ENCODE measurements at places on chromosomes 12 and 14.
A peak's percentile ranks its signal among the peaks of the same experiment; 100 is the strongest.

DNA sequence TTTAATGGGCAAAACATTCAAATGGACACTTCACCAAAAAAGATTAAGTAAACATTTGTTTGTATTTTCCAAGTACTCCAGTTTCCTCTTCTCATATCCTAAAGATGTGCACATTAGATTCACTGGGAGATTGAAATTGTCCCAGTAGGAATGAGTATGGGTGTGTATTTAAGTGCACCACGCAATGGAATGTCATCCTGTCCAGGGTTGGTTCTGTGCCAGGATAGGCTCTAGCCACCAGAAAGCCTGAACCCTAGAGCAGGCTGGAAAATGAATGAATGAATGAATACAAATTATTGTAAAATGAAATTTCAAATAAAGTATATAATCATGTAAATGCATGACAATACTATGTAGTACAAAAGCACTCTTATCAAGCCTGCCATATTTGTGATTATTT is 14.0 kb downstream of the CEP83 start:
- H3K27ac ChIP-seq = no peak overlapping the region
- no peak overlapping the region for H3K4me3 ChIP-seq
- H3K36me3 ChIP-seq = peaks cover 19% of the 10 kb centered on the region

- no peaks in the 10 kb centered on the region for H3K36me3 ChIP-seq
- peak overlapping the region; percentile 33 for H3K4me3 ChIP-seq
- no peak for DNase-seq
- H3K4me1 ChIP-seq = peaks cover 3% of the 10 kb centered on the region
- no peak overlapping the region for H3K27ac ChIP-seq
- peaks cover 81% of the 10 kb centered on the region for H3K27me3 ChIP-seq
Observed at GRCh38 chr14:67515386-67516079, 17.6 kb upstream of the PLEKHH1 start.

DNA sequence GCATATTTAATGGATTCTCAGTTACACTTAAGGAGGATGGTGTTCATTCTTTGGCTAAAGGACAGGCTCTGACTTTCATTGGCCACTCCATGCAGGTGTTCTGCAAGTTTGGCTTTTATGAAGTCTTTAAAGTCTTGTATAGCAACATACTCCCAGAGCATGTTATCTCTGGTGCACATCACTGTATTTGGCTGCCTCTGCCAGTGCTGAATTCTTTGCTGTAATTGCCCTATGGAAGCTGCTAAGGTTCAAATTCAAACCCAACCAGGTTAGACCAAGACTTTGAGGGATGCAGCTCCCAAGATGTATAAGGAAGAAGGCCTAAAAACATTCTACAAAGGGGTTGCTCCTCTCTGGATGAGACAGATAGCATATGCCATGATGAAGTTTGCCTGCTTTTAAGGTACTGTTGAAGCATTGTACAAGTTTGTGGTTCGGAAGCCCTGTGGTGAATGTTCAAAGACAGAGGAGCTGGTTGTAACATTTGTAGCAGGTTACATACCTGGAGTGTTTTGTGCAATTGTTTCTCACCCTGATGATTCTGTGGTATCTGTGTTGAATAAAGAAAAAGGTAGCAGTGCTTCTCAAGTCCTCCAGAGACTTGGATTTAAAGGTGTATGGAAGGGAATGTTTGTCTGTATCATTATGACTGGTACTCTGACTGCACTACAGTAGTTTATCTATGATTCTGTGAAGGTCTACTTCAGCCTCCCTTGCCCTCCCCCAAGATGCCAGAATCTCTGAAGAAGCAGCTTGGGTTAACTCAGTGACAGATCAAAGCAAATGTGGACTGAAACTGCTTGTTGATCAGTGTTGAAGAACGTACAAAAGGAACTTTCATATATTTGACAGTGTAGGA is 19.4 kb downstream of the TMEM116 start:
- peaks cover 12% of the 10 kb centered on the region for H3K4me1 ChIP-seq
- DNase-seq = no peak
- H3K4me3 ChIP-seq = no peak overlapping the region

DNA sequence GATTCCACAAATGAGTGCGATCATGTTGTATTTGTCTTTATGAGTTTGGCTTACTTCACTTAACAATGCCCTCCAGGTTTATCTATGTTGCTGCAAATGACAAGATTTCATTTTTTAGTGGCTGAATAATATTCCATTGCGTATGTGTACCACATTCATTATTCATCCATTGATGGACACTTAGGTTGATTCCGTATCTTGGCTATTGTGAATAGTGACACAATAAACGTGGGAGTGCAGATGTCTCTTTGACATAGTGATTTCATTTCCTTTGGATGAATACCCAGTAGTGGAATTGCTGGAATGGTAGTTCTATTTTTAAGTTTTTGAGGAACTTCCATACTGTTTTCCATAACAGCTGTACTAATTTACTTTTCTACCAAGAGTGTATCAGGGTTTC is 23.5 kb downstream of the AKAP6 start:
- peaks cover 2% of the 10 kb centered on the region for H3K36me3 ChIP-seq
- peaks cover 10% of the 10 kb centered on the region for H3K4me1 ChIP-seq
- H3K27ac ChIP-seq = no peak overlapping the region
- no peak overlapping the region for H3K4me3 ChIP-seq
- DNase-seq = no peak
- no peaks in the 10 kb centered on the region for H3K27me3 ChIP-seq

- no peaks in the 10 kb centered on the region for H3K4me1 ChIP-seq
- no peaks in the 10 kb centered on the region for H3K36me3 ChIP-seq
- no peak overlapping the region for H3K4me3 ChIP-seq
- peak; percentile 81 for DNase-seq
- H3K27me3 ChIP-seq = peaks cover 16% of the 10 kb centered on the region
Observed at GRCh38 chr14:78157494-78158437, 12.4 kb upstream of the NRXN3 start.

DNA sequence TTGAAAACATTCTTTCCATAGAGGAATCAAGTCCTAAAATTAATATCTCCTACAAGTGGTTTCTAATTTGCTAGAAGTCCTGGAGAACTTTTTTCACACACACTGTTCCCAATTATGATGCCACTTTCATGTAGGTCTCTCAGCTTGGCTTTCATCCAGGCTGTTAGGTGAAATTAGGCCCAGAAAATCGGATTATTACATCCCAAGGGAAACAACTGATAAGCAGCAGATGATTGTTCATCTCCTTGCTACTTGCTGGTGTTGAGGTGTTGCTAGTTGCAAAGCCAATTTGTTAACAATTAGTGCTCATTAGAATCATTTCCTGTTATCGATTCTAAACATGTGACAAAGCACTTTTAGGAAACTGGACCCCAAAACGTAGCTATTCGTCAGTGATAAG is 248.0 kb downstream of the PDZRN4 start:
- H3K27me3 ChIP-seq = peaks cover 3% of the 10 kb centered on the region
- no peak overlapping the region for H3K27ac ChIP-seq
- H3K36me3 ChIP-seq = no peaks in the 10 kb centered on the region

DNA sequence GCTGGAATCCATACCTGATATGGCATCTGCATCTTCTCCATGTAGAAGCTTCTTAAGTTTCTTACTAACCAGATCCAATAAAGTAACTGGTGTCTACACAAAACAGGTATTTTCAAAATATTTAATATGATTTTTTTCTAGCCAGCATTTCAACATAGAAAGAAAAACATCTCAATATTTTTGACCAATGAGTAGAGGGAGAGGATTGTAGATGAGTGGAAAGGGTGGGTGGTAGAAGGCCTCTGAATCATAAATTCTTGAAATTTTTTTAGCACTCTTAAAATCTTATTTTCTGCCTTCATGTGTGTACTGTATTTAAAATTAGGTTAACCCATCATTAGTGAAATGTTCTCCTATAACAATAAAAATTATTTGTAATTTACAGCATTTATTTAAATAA is 18.0 kb downstream of the DEPDC4 start:
- H3K4me3 ChIP-seq = no peak overlapping the region
- DNase-seq = no peak
- no peak overlapping the region for H3K27ac ChIP-seq
- H3K36me3 ChIP-seq = peaks cover 2% of the 10 kb centered on the region
- no peaks in the 10 kb centered on the region for H3K4me1 ChIP-seq
- H3K27me3 ChIP-seq = no peaks in the 10 kb centered on the region

DNA sequence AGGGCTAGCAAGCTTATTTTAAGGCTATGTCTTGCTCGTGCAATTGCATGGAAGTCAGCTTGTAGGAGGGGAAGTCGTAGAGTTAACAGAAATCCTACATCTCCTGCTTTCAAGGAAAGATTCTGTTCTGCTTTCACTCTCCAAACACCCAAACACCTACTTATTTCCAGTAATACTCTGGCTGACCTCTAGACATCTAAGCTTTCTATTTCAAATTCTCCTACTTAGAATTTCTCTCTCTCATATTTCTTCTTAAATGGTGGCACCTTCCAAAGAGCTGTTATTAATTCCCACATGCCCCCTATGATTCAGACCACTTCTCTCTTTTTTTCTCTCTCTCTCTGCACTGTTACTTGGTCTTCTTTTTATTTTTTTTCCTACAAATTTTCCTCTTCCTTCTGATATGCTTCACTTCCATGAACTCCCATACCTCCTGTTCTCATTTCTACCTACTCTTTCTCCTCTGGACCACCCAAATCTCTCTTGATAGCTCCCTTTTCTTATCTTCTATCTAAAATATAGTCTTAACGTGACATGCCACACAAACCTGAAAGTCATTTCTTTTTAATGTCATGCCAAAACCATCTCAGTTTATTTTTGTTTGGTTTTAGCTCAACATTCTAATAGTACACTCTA is 90.8 kb downstream of the RPS6KA5 start:
- peaks cover 24% of the 10 kb centered on the region for H3K4me1 ChIP-seq
- H3K36me3 ChIP-seq = peaks cover 10% of the 10 kb centered on the region
- no peak for DNase-seq
- H3K4me3 ChIP-seq = peak overlapping the region; percentile 0

DNA sequence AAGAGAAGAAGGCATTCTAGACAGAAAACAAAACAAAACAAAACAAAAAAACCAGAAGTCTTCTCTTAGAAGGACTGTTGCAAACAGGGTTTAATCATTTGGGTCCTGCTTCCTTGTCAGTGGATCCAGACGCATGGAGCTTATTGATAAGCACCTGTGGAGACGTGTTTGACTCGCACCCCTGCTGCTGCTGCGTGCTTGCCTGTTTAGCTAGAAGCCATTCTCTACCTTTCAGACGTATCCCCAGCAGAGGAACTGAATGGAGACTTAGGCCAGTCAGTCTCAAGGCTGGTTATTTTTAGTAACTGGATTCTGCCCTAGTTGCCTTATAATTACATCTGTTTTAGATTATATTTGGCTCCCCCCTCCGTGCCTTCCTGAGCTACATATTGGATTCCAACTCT is 186.1 kb upstream of the EEA1 start:
- H3K36me3 ChIP-seq = no peaks in the 10 kb centered on the region
- no peak overlapping the region for H3K4me3 ChIP-seq
- no peak for DNase-seq
- H3K4me1 ChIP-seq = peaks cover 21% of the 10 kb centered on the region

GRCh38 chr12:26245175-26245942 is 50.0 kb downstream of the SSPN start:
- H3K27me3 ChIP-seq = no peaks in the 10 kb centered on the region
- no peak overlapping the region for H3K4me3 ChIP-seq
- H3K36me3 ChIP-seq = no peaks in the 10 kb centered on the region
- no peak overlapping the region for H3K27ac ChIP-seq
- DNase-seq = no peak

- H3K27me3 ChIP-seq = no peaks in the 10 kb centered on the region
- no peak overlapping the region for H3K27ac ChIP-seq
- no peak overlapping the region for H3K4me3 ChIP-seq
- H3K4me1 ChIP-seq = peaks cover 30% of the 10 kb centered on the region
Observed at GRCh38 chr12:94207849-94208621, 59.7 kb downstream of the PLXNC1 start.

DNA sequence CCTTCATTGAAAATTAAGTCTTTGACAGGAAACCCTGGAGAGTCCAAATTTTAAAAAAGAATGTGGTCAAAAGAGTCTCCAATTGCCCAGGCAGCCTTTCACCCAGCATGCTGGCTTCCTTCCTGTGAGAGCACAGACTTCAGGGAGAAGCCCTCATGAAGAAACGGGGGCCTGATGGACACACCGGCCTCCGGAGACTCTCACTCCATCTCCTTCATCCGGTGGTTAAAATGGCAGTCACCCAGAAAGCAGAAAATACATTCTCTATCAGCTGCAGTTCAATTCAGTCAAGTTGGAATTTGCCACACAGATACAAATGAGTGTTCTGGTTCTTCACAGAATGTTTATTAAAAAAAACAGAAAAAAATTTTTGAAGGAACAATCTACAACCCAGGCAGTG is 56.5 kb downstream of the CPM start:
- DNase-seq = no peak
- H3K4me3 ChIP-seq = no peak overlapping the region
- H3K36me3 ChIP-seq = peaks cover 3% of the 10 kb centered on the region
- no peak overlapping the region for H3K27ac ChIP-seq

DNA sequence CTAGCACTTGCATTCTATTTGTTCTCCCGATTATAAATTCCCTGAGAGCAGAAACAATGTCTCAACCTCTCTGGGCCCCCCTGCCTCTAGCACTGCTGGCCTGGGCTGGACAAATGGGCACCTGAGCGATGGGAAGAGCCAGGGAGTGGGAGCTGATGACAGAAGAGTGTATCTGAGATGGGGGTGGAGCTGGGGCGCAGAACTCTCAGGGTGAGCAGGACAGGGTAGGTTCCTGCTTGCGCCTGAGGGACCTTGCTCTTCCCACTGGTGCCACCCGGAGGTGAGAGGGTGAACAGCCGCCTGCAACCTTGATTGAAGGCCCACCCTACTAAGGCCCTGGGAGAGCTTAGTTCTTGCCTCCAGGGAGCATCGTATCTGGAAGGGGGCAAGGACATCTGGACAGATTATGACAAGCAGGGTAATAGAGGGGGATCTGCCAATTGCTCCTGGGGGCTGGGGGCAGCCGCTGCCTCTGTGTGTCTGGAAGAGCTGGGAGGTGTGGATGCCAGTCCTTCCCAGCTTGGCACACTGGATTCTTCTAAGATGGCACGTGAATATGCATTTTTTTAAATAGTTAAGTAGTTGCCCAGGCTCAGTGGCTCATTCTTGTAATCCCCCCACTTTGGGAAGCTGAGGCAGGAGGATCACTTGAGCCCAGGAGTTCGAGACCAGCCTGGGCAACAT is 43.0 kb upstream of the TSPAN9 start:
- H3K4me3 ChIP-seq = no peak overlapping the region
- peaks cover 9% of the 10 kb centered on the region for H3K4me1 ChIP-seq
- peak; percentile 48 for DNase-seq
- no peaks in the 10 kb centered on the region for H3K27me3 ChIP-seq
- H3K27ac ChIP-seq = peak overlapping the region; percentile 69
- peaks cover 7% of the 10 kb centered on the region for H3K36me3 ChIP-seq

DNA sequence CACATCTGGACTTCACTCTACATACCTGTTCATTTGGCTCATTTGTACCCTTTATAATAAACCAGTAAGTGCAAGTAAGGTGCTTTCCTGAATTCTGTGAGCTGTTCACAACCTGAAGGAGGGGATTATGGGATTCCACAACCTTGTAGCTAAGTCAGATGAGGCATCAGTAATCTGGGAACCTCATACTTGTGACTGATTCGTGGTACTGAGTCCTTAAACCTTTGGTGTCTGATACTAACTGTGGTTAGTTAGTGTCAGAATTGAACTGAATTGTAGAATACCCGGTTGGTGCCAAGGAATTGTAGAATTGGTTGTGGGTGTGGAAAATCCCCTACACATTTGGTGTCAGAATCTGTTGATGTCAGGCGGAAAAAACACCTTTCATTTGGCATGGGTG is 83.4 kb downstream of the TMX1 start:
- DNase-seq = no peak
- H3K27ac ChIP-seq = no peak overlapping the region
- no peak overlapping the region for H3K4me3 ChIP-seq
- peaks cover 21% of the 10 kb centered on the region for H3K4me1 ChIP-seq
- H3K27me3 ChIP-seq = no peaks in the 10 kb centered on the region
- H3K36me3 ChIP-seq = no peaks in the 10 kb centered on the region

Measured in mesothelial cell of epicardium (in vitro differentiated cells).